CD4-positive, alpha-beta T cell treated with Interleukin-6 at 100 ng/mL for 8 hours (primary cell): ENCODE measurements at places on chromosomes 2 and 18.

DNA sequence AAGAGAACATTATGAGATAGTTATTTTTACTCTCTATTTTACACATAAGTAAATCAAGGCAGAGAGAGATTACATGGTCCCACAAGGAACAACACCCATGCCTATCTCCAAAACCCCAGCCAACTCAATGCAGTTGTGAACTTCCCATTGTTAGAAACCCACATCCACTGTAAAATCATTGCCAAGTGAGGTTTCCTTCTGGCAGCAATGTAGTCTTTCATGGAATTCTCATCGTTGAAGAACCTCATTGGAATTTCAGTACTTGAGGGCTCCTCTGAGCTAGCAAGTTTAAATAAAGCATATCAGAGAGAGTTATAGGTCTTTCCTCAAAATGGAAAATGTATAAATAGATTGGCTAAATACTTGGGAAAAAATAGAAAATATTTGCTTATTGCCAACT lies 105.2 kb downstream of the RAD51AP2 start:
- no peak for DNase-seq

- no peak for DNase-seq
These were observed 278.9 kb upstream of the HDAC4 start for GRCh38 chr2:239679755-239680154.

GRCh38 chr2:222393733-222394267 lies 30.5 kb upstream of the SGPP2 start:
- DNase-seq = no peak

GRCh38 chr2:175579646-175580045 lies 398.1 kb upstream of the ATP5MC3 start:
- no peak for DNase-seq

DNA sequence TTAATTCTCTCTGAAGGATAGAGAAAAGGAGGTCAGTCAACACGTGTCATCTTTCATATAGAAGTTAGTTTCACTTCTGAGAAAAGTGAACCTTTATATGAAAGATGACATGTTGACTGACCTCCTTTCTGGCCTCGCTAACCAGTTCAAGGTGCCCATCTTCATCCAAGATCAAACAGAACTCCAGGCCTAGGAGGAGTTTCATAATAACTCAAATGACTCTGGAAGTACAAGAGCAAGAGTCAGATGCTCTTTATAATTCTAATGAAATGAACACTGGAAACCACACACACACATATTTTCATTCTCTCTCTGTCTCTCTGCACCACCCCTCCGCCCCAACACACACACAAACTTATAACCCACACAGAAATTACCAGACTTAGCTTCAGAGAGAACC lies 16.3 kb downstream of the ANKRD44 start:
- peak; percentile 21 for DNase-seq

- DNase-seq = no peak
These were observed 10.1 kb downstream of the IWS1 start for GRCh38 chr2:127516041-127516762.

- no peak for DNase-seq
These were observed 120.8 kb downstream of the ESCO1 start for GRCh38 chr18:21479721-21480120.
